ENCODE measurements at places on chromosomes 6 and 20. TPM values are rescaled to one million over a fixed set of nuclear protein-coding genes. Genes with fewer than 3 reads are reported as not detected.
A peak's percentile ranks its signal among the peaks of the same experiment; 100 is the strongest.

ANKRD66 gene
- polyA plus RNA-seq: not detected

POLR1C gene
- polyA plus RNA-seq: 48.9 TPM

CEP162 gene
- 9.2 TPM for polyA plus RNA-seq

POLR1H gene
- 89.4 TPM for polyA plus RNA-seq

CLVS2 gene
- polyA plus RNA-seq: 0.14 TPM

SPAG4 gene
- polyA plus RNA-seq: 2.9 TPM

DNA sequence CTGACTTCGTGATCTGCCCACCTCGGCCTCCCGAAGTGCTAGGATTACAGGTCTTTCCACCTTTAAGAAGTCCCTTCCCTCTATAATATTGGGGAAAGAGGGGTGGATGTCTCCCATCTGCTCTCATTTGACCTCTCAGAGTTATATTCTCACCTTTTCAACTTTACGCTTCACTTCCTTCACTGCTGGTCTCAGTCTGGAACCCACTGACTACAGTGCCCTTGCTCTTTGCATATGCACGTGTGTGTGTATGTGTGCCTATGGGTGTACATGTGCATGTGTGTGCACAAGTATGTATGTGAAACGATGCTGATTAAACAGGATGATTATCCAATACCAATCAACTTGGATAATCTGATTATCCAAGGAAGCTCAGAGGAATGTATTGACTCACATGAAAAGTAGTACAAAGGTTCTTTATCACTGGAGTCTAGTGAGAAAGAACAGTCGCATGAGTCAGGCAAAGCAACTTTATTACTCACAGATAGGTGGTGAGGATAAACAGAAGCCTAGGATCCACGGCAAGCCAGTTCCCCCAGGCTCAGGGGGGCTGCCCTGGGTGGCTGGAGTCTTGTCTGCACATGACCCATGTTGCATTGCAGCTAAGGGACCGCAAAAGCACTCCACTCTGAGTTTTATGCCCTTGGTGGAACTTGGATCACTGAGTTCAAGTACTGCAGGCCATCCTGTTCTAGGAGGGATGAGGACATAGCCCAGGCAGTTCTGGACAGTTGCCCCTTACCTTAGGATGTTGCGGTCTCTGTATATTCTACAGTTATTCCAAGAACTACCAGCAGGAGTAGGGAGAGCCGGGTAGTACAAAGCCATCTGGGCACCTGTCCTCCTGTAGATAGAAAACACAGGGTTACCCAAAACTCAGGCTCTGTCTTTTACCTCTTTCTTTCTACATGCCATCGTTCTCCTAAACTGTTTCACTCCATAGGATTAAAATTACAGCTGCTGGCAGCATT, 50.9 kb downstream of the SNRNP48 start:
- DNase-seq: peak; percentile 36

GRCh38 chr6:14692208-14692607, 553.7 kb upstream of the JARID2 start:
- DNase-seq: no peak

GRCh38 chr6:70753870-70754380, 86.2 kb downstream of the SMAP1 start:
- DNase-seq: no peak

- DNase-seq: no peak
Observed at GRCh38 chr6:78528926-78529325, 338.4 kb upstream of the IRAK1BP1 start.

DNA sequence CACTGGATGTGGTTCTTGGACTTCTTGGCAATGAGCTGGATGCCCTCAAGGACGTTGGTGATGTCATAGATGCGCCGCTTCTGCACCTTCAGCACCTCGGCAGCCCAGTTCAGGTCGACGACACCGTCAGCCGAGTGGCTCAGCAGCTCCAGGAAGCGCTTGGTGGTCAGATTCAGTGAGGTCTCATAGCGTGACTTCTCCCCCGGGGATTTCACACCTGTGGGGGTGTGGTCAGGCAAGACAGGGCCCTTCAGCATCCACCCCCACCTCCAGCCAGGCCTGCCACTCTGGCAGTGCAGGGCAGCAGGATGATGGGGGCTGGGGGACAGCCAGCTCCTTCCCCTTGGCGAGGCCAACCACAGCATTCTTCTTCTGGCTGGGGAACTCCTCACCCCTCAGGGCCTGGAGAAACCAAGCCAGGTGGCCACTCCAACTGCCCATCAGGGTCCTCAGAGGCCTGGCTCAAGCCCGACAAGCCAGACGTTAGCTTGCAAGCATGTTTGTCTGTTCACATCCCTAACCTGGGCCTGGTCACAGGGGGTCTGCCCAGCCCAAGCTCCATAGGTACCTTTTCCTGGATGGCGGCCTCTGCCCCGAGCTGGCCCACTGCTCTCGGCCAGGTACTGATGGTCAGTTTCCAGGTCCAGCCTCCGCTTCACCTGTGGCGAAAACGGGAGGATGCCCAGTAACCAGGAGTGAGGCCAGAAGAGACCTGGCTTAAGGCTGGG, 5.7 kb upstream of the NECAB3 start:
- DNase-seq: no peak

DNA sequence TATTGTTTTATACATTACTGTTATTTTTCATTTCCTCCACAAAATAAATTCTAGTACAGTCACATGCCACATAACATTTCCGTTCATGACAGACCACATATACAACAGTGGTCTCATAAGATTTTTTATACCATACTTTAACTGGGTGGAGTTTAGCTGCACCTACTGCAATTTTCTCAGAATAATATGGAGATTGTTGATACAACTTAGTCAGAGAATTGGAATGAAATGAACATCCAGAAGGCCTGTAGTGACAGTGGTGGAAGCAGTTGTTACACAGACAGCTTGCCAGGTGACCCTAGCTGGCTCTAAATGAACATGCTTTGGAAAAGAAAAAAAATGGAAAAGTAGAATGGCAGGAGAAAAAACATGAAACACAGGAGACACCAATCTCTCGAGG, 183.2 kb upstream of the TCF21 start:
- DNase-seq: no peak

GRCh38 chr6:21999741-22000140, 297.1 kb downstream of the PRL start:
- DNase-seq: no peak

- no peak for DNase-seq
Observed at GRCh38 chr6:153840039-153840850, 198.8 kb upstream of the OPRM1 start.

DNA sequence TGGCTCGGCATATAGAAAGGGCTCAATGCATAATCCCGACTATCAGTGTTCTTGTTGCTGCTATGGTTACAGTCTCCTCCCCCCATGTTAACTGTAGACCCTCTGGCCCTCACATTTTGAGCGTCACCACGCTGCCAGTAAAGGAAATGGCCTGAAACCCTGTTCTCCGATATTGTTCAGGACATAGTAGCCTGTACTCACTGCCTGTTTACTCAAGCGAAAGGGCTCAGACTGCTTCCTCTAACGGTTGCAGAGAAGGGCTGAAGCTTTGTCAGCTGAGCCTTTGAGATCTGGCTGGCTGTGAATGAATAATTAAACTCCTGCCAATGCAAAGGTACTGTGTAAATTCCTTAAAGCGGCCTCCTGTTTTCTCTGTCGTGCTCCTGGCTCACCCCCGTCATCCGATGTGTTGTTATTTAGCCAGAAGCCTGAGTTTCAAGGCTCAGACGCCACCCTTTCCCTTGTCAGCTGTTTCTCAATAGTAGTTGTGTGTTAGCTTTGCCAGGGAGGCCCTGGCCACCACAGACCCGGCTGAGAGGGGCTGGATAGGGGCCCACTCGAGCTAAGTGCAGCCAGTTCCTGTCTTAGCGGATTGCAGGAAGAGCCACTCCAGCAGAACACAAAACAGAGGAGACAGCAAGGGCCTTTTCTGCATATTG, 31.2 kb upstream of the RALGAPA2 start:
- DNase-seq: peak; percentile 71

GRCh38 chr6:15663130-15663871, 473 bp upstream of the DTNBP1 start:
- DNase-seq: no peak

DNA sequence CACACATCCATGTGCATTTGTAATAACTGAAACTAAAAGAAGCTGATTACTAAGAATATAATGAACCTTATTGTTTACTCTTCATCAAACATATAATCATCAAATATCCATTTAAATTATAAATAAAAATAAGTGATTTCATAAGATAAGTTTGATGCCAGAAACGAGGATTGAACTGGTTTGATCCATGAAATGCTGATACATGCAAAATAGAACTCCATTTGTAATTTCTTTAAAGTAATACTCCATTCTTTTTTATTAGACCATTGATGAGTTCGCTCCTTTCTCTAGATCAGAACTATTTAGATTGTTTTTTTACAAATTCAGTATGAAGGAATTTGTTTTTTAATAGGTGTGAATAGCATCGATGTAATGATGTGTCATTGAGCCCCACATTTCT, 57.6 kb downstream of the EYS start:
- no peak for DNase-seq

DNA sequence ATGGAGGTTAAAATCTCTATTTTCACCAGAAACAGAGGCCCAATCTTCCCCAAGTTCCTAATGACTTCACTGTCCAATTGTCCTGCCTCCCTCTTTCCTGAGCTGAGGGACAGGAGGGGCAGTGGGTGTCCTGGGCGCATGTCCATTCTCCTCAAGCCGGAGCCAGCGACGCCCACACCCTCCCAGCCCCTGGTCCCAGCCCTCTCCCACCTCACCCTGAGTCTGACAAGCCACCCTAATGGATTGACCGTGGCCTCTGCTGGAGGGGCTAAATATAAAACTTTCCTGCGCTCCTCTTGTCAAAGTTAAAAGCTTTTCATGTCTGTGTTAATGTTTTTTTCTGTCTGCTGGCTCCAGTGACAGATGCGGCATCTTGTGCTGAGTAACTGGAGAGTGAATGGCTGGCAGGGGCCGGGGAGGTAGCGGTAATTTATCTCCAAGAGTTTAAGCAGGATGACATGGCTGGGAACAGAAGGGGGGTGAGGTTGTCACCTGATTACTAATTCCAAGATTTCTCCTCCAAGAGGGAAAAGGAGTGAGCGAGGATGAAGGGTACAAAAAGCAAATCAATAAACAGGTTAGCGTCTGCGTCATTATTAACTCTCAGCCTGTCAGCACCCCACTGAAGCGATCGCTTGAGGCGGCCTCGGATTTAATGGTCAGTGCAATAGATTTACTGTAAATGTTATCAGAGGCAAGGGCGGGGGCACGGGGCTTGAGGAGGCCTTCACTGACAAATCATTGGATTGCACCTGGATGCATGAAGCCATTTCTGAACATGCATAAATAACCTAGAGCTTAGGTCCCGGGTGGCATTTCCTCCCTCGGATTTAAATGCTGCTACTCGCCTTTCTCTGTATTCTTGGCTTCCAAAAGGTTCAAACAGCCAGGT, 118.1 kb upstream of the MAFB start:
- DNase-seq: no peak

- DNase-seq: peak; percentile 19
Observed at GRCh38 chr20:37745553-37745952, 51.7 kb downstream of the CTNNBL1 start.

DNA sequence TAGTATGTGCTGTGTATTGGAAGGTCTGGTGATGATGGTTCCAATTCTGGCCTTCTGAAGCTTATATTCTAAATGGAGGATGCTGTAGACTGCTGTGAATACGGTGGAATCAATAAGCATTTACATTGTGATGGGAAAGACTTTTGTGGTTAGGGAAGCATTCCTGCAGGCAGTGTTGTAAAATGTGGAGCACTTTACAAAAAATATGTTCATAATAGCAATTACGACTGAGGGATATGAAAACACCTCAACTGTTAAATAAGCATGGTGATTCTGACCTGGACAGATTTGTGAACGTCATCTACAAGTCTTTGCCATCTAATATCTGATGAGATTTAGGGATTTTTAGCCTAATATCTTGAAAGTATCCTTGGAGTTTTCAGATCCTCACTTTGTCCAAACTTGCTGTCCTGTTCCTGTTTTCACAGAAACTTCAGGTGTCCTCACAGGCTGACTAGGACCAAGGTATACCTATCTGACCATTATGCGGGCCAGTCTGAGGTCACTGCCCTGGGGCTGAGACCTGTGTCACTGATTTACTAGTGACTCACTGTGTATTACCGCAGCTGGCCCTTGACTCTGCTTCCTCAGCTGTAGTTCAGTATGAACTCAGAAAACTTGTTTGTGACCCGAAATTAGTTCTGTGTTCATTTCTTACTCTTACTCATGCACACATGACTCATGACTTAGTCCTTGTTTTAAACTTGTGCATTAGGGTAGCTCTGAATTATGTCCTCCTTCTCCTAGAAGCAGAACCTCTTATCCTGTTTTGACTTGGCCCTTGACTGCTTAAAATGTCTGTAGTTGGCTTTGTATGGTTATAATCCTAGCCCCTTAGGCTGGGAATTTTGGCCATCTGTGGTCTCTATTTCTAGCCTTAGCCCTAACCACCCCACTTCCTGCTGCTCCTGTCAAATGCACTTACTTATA, 343.0 kb downstream of the CDKAL1 start:
- DNase-seq: no peak

- DNase-seq: no peak
Observed at GRCh38 chr20:59443550-59443949, 143.1 kb downstream of the EDN3 start.

GRCh38 chr20:38723848-38724625, at the start of gene SLC32A1:
SLC32A1 (plus strand) TSS chr20:38724486; CDS start chr20:38724725, 239 bp downstream.
- peak; percentile 80 for DNase-seq

DNA sequence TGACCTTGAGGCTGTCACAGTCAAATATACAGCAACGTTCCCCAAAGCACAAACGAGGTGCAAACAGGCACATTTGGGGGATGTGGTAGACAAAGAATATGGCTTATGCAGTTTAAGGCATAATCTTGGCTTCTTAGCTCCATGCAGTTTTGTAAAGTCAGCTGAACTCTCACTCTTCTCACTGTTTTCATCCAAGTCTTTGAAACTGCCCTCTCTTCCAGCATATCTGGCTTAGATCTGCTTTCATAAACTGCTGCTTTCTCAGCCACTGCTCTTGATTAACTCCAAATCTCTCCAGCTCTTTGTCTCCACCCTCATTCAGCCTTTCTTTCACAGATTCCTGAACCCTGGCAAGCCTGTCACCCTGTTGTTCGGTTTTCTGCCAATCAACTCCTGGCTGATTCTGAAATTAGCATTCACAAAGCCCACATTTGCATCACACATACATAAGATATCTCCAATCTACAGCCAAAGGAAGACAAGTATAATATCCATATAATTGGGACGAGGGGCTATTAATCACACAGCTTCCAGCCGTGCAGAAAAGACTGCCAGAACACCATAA, 301.1 kb upstream of the RNF217 start:
- DNase-seq: peak; percentile 46
